Osteoblast (primary cell): ENCODE measurements at places on chromosomes 2 and 18. TPM values are rescaled to one million over a fixed set of nuclear protein-coding genes. Genes with fewer than 3 reads are reported as not detected.

The FAP gene
- 464 and 582 TPM in 2 replicates for total RNA-seq

The CYS1 gene
- 0.36 and 1.5 TPM in 2 replicates for total RNA-seq

The SMIM21 gene
- total RNA-seq: not detected in 2 replicates

The CRYGD gene
- total RNA-seq: not detected in 2 replicates

The NDUFS1 gene
- 86.6 and 98.4 TPM in 2 replicates for total RNA-seq

The CYRIA gene
- 1.8 and 2.2 TPM in 2 replicates for total RNA-seq

The ALPG gene
- total RNA-seq: not detected in 2 replicates
